DND-41 (cell line): ENCODE measurements at places on chromosomes 5 and 9.

DNA sequence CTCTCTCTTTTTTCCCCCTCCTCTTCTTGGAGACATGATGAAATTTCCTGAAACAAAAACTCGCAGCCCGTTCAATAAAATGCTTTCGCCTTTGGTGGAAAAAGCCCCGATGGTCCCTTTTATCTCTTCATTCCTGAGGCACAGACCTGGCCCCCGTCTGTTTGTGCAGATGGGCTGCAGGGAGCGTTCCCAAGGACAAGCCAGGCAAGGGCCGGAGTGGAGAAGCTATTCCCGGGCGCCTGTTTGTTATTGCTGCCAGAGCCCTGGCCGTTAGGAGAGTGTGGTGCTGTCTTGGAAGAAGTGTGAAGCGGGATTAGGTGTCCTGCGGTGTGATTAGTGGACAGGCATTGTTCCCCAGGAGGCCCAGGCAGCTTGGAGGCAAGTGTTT lies 71.9 kb downstream of the SMIM23 start:
- DNase-seq = no peak

DNA sequence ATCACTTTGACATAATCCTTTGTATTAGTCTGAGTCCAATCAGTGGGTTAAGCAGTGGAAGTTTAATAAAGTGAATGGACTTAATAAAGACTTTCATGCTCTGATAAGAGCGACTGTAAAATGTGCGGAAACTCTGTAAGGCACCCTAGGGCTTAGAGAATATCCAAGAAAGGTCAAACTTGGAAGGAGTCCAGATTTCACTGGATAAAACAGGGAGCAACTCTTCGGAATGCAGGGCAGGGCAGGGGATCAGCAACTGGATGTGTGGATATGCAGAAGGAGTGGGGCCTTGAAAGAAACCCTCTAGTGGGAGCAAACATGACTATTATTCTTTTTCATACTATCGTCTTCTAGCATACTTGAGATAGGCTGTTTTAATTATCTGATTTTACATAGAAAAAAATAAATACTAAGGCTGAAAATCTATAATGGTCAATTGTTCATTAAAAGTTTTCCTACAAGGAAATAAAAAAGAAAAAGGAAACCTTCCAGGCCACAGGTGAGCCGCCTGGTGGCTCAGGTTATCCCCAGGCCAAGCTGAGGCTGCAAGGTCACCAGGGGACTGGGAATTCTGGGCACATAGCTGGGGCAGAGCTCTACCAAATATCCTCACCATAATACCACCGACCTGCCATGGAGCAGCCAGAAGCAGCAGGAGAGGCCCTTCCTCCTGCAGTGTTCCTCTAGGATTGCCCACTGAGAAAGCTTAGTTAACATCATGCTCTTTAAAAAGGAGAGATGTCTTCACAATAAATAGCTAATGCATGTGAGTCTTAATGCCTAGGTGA lies 46.3 kb upstream of the CCDC112 start:
- no peak for DNase-seq

DNA sequence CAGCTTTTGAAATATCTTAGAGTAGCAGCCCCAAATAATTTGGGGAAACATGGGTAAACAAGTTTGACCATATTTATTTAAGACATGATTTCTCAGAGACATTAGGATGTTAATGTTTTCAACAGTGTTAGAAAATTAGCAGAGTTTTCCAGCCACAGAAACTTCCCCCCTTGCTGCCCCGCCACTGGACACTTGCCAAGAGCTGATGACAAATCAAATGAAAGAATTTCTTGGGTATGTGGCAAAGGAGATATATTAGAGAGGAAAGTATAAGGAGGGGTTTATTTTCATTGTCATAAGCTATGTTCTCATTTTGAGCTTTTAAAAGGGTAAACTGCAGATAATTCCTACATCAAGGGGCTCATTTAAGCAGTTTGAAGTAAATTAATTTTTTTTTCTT lies 15.9 kb downstream of the GABRA1 start:
- DNase-seq = no peak

DNA sequence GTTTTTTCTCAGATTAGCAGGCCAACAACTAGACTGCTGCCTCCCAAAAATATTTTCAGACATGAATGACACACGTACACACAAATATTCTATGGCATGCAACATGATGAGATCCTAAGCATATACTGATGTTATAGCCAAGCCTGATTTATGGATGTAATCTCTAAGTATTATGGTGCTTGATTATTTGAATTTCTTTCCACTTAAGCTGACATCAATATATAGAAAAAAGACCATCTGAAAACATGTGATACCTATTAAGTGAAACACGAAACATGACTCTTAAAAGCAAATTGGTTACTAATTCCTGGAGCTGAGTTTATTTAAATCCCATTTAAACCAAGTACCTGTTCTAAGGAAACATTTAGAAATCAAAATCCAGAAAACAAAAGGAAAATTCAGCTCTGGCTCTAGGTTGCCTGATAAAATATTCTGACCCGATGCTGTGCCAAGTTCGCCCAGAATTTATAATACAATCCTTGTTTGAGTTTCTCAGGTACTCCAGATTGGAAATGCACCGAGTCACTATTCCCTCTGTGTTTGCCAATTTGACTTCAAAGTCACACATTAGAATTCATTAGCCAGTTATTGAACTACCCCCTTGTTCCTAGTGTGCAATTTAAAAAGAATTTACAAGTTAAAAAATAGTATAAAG lies 548.6 kb downstream of the CSNK1G3 start:
- no peak for DNase-seq

- DNase-seq = no peak
Observed at GRCh38 chr9:84856181-84856632, 186.7 kb downstream of the NTRK2 start.

GRCh38 chr5:111769541-111769940 lies 12.5 kb upstream of the NREP start:
- no peak for DNase-seq

- no peak for DNase-seq
Observed at GRCh38 chr5:17330386-17330785, 113.0 kb downstream of the BASP1 start.
